ENCODE measurements at places on chromosomes 1 and 21.

DNA sequence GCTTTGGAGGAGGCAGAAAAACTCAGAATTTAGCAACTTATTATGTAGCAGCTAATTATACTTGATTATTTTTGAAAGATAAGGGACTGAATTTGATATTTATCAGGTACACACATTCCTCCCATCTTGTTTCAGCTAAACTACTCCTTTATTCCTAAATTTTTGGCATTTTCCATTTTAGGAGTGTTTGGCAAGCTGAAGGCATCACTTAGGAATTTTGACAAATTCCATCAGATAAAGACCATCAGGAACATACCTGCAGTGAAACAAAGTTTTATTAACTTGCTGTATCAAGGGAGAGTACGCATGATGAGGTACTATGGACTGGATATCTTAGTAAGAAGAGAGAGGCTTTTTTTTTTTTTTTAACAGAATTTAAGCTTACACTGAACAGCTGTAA, 1092.2 kb downstream of the PLA2G4A start:
- no peak for DNase-seq

GRCh38 chr1:180270530-180271271, 40.6 kb downstream of the LHX4 start:
- DNase-seq, result no peak

GRCh38 chr1:103106426-103107341, 1.6 kb downstream of the COL11A1 start:
- peak; percentile 28 for DNase-seq

DNA sequence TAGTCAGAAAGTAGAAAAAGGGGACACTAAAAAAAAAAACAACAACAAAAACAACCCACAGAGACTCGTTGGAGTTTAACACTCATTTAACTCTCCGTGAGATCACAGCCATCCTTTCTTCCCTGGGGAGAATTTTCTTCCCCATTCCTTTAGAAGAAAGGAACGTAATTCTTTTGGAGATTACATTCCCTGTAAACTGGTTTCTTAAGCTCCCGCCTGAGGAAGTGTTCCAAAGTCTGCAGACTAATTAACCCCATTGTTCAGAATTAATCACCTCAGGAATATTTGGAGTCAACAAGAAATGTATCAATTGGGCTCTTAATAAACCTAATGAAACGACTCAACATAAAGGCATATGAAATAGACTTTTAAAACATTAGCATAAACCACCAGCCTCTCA, 228.2 kb upstream of the CSF3R start:
- DNase-seq, result no peak

- no peak for DNase-seq
These were observed 586.3 kb downstream of the PLA2G4A start for GRCh38 chr1:187415065-187415464.

DNA sequence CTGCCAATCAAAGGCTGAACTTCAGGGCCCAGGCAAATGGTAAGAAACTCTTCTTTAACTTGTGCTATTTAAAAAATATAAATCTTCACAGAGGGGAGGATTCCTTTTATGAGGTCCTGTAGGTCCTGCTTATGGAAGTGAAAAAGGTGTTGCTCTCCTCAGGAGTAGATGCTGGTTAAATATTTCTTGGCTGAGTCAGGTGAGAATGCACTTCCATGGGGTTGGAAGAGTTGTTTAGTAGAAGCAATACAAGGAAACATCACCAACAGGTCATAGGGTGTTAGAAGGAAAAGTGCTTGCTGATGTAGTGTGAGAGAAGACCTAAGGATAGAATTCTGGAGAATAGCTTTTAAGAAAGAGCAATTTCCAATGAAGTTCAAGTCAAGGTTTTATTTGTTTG, 42.2 kb upstream of the ATP1A1 start:
- DNase-seq, result no peak

Data from inflammatory macrophage (primary cell).